NCI-H446 treated with DMSO at 0.1 percent for 48 hours (cell line): ENCODE measurements at places on chromosomes 2 and 18.

GRCh38 chr2:11524470-11524869 is 9.4 kb upstream of the GREB1 start:
- no peak for DNase-seq

GRCh38 chr2:221156062-221156734 is 415.9 kb downstream of the EPHA4 start:
- DNase-seq: no peak

- DNase-seq: no peak
These were observed 404.2 kb downstream of the STK39 start for GRCh38 chr2:167843217-167843616.

DNA sequence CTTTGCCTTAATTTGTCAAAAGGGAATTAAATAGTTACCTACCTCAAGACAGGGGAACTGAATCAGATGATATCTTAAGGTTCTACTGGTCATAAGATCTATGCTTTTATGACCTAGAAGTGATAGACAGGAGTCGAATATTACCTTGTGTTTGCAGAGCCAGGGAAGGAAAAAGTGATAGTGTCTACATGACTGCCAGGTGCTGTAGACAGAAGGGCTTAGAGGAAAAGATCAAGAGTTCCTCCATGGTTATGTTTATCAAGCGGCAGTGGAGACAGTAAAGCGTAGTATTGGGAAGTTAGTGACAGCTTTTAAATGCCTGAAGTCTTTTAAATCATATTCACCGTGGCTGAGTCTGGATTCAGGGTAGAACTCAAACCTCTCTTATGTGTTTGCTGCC is 11.9 kb downstream of the CRIM1 start:
- DNase-seq: no peak

DNA sequence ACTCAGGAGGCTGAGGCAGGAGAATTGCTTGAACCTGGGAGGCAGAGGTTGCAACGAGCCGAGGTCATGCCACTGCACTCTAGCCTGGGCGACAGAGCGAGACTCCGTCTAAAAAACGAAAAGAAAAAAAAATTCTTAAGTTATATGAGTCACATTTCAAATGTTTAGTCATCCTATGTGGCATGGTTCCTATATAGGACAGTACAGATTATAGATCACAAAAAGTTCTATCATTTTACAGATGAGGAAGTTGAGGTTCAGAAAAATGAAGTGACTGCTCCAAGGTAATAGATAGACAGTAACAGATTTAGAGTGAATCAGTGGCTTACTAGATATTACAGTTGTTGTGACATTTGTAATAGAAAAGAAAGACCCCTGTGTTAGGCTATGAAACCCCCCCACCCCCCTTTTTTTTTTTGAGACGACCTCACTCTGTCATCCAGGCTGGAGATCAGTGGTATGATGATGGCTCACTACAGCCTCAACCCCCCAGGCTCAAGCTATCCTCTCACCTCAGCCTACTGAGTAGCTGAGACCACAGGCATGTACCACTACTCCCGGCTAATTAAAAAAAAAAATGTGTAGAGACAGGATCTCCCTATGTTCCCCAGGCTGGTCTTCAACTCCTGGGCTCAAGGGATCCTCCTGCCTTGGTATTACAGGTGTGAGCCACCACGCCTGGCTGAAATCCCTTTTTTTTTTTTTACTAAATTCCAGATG is 22.7 kb downstream of the PTPN4 start:
- DNase-seq: no peak

GRCh38 chr2:55416786-55417568 is 2.7 kb downstream of the CCDC88A start:
- no peak for DNase-seq

GRCh38 chr18:22467760-22468553 is 50.2 kb upstream of the CTAGE1 start:
- no peak for DNase-seq

GRCh38 chr2:190149200-190149599 is 86.7 kb upstream of the MSTN start:
- DNase-seq: no peak

DNA sequence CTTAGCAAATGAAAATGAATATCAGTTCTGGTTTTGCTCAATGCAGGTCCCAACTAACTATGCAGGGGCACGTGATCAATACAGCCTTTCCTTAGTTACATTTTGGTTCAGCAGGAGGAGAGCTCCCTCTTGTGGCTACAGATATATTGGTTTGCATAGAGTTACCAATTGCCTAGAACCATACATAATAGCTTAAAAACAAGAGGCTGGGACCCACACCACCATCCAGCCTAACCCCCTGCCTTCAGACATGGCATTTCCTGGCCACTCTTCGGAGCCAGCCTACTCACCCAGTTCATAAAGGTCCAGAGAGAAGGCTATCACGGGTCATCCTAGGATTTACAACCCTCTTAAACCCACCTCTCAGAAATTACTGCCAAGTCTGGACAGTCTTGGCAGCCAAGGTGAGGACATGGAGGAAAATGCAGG is 10.5 kb downstream of the CCDC93 start:
- peak; percentile 37 for DNase-seq

- DNase-seq: no peak
These were observed 40.9 kb downstream of the CELF4 start for GRCh38 chr18:37524498-37525261.

GRCh38 chr2:65662654-65663432 is 230.4 kb upstream of the SPRED2 start:
- no peak for DNase-seq

DNA sequence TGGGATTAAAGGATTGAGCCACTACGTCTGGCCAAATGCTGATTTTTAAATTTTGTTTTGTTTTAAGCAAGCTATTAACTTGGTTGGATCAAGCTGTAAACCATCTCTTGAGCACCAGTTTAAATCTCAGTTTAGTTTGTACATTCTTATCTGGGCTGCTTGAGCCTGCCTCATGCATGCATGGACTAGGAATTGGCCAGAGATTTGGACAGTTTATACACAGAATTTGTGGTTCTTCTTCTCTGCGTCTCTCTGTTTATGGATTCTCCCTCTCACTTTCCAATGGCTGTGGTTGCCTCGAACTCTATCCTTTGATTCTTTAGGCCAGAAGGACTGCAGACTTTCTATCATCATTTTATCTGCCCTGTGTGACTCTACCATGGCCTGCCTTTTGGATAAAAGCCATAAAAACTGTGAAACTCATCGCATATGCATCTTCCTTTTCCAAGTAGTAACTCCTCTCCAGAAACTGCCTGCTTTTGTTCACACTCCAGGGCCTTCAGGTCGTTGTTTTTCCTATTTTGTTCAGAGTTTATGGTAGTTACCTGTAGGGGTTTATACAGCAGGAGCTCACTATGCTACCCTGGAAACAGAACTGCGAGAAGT is 32.5 kb upstream of the PLB1 start:
- no peak for DNase-seq

GRCh38 chr2:110211938-110212858 is at the start of gene MTLN:
MTLN (minus strand) TSS chr2:110212547; CDS start chr2:110212525, 22 bp downstream.
- peak; percentile 22 for DNase-seq

DNA sequence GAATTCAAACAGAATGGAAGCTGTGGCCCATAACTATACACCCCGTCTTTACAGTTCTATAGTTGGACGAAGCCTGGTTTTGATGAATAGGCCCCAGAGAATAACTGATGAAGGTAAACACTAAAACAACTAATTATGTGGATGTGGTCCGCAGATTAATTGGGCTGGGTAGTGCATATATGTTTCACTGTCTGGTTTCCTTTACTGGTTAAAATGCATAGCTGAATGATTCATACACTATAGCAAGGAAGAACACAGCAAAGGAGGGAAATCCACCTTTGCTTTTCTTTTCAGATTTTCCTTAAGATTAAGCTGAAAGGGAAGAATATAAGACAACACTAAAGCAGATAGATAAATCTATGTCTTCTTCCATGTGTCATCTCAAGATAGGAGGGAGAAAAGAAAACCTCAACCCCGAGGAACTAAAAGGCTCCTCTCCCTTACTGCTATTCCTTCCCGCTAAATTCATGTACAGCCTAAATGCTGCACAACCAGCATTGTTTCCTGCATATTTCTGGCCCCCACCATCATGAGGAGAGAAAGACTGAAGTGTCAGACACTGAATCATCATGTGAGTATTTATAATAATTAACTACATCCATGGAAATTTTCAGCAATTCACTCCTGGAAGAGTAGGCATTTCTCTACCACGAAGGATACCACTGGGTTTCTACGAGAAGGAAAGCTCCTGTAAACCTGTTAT is 297.1 kb upstream of the CCDC68 start:
- DNase-seq: no peak

DNA sequence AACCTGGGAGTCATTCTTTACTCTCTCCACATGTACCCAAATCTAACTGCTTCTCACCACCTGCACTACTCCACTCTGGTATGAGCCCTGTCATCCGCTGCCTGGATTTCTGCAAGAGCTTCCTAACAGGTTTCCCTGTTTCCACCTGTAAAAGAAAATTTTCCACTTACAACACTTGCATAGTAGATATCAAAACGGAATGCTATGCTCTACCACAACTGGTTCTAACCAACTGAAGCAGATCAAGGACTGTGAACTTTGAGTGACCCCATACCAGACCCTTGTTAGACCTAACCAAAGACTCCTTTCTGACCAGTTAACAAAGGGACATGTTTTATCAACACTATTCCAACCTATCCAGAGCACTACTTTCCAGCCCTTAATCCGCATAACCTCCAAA is 3.8 kb upstream of the TMEM131 start:
- no peak for DNase-seq

GRCh38 chr2:105858868-105859693 is 114.4 kb downstream of the NCK2 start:
- no peak for DNase-seq

DNA sequence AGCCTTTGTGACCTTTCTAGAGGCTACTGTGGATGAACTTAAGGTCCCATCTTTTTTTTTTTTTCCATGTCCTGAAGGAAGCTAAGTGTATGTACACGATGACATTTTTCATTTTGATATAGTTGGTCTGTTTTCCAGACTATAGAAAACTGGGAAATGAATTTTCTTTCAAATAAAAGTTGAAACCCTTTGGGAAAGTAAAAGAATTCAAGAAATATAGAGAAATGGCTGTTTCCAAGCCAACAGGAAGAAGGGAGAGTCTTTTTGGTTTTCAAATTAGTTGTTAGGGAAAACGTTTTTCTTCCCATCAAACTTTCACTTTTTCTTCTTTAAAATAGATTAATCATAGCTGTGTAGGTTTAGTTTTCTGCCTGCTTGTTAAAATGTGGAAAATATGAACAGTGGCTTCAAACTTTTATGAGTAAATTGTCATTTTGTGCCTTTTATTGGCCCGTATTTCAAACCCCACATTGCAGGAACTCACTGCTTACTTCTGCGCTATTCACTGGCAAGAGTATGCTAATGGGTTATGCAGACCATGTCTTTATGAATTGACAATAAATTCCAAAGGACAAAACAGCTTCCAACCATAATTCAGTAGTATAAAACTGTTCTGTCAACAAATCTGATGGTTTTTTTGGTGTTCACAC is 27.7 kb upstream of the LYPD1 start:
- DNase-seq: no peak

- no peak for DNase-seq
These were observed 49.8 kb downstream of the LDLRAD4 start for GRCh38 chr18:13268158-13269012.

GRCh38 chr18:13214609-13215008 is 4.0 kb upstream of the LDLRAD4 start:
- DNase-seq: no peak

GRCh38 chr2:233223059-233223894 is 28.2 kb upstream of the ATG16L1 start:
- no peak for DNase-seq

GRCh38 chr2:27954221-27954673 is 63.7 kb downstream of the BABAM2 start:
- peak; percentile 93 for DNase-seq

GRCh38 chr2:30664761-30665358 is 142.4 kb downstream of the CAPN13 start:
- peak; percentile 62 for DNase-seq
